Activated B cell treated with CpG ODN at 0.5 μM for 24 hours (primary cell): ENCODE measurements at places on chromosomes 3 and 15. TPM values are rescaled to one million over a fixed set of nuclear protein-coding genes. Genes with fewer than 3 reads are reported as not detected.

GRCh38 chr3:58307639-58308215 lies 1.4 kb downstream of the HTD2 start:
- no peaks in the 10 kb centered on the region for H3K27me3 ChIP-seq
- H3K4me1 ChIP-seq, result peaks cover 29% of the 10 kb centered on the region
- H3K4me3 ChIP-seq, result peak overlapping the region; percentile 98
- peaks cover 37% of the 10 kb centered on the region for H3K36me3 ChIP-seq

GRCh38 chr3:54831112-54831511 lies 96.7 kb downstream of the LRTM1 start:
- no peak overlapping the region for H3K27ac ChIP-seq
- H3K4me3 ChIP-seq, result no peak overlapping the region
- no peak for DNase-seq
- no peaks in the 10 kb centered on the region for H3K4me1 ChIP-seq
- H3K36me3 ChIP-seq, result no peaks in the 10 kb centered on the region

DNA sequence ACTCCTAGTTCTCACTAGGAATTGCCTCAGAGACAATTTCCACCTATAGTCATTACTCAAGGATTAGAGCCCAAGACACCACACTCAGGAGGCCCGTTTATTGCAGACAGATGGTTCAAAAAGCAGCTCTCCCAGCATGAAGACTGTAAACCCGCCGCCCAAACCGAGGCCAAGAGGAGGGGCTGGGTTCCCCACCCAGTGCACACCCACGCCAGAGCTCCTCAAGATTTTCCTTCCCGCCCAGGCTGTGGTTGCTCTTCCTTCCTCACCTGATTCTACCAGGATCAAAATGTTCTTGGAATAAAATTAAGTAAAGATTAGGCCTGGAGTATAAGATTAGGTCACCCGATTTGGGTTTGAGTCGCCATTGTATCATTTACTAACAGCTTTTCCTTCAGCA lies 364.4 kb downstream of the MECOM start:
- no peak overlapping the region for H3K4me3 ChIP-seq
- H3K36me3 ChIP-seq, result no peaks in the 10 kb centered on the region
- H3K4me1 ChIP-seq, result no peaks in the 10 kb centered on the region
- H3K27me3 ChIP-seq, result no peaks in the 10 kb centered on the region

DNA sequence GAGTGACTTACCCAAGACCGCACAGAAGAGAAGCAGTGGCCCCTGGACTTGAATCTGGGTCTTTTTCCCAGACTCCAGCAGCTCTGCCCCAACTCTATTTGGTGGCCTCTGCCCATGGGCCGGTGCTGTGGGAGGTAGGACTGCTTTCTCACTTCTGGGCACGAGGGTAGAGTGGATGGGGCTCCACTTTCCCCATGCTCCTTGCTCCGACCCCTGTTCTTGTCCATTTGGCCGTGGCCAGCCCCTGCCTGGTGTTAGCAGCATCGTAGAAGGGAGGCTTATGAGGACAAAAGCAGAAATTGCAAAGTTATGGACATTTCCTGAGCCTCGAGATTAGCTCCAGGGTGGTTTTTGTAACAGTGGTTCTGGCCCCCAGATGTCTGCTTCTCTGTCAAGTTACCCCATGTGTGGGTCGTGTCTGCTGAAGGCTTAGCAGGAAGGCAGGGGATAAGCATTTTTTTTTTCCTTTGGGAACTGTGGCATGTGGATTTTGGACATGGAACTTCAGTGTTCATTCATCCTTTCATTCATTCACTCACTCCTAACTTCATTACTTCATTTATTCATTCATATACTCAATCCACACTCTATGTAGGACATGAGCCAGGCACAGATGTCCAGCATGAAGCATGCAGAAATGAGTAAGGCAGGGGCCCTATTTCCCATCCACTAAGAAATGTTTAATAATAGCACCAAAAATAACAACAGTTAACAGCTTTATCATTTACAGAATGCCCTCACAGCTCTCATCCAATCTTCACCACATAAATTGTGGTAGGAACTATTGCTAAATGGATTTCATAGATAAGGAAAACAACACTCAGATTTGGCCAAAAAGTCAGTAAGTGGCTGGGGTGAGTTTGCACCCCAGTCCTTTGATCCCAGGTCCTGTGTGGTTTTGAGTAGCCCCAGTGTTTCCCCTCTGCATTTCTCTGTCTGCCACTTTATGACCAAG lies 180.5 kb downstream of the OPA1 start:
- DNase-seq, result no peak
- H3K4me1 ChIP-seq, result peaks cover 17% of the 10 kb centered on the region
- no peak overlapping the region for H3K27ac ChIP-seq
- no peak overlapping the region for H3K4me3 ChIP-seq
- H3K27me3 ChIP-seq, result peaks cover 21% of the 10 kb centered on the region
- H3K36me3 ChIP-seq, result no peaks in the 10 kb centered on the region

GRCh38 chr15:98723195-98723594 lies 74.9 kb downstream of the IGF1R start:
- no peaks in the 10 kb centered on the region for H3K36me3 ChIP-seq
- peaks cover 3% of the 10 kb centered on the region for H3K4me1 ChIP-seq
- no peak for DNase-seq
- H3K4me3 ChIP-seq, result no peak overlapping the region
- no peaks in the 10 kb centered on the region for H3K27me3 ChIP-seq
- H3K27ac ChIP-seq, result no peak overlapping the region

DNA sequence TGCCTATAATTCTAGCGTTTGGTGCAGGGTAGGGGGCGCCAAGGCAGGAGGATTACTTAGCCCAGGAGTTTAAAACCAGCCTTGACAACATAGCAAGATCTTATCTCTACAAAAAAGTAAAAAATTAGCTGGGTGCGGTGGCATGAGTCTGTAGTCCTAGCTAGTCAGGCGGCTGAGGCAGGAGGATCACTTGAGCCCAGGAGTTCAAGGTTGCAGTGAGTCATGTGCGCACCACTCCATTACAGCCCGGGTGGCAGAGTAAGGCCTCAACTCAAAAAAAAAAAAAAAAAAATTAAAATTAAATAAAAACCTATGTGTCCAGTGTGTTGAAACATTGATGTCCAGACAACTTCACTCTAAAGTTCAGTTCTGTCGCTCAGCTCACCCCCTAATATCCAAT lies 78.2 kb upstream of the SOX2 start:
- H3K27ac ChIP-seq, result no peak overlapping the region
- H3K27me3 ChIP-seq, result no peaks in the 10 kb centered on the region
- no peaks in the 10 kb centered on the region for H3K4me1 ChIP-seq
- no peak overlapping the region for H3K4me3 ChIP-seq
- H3K36me3 ChIP-seq, result no peaks in the 10 kb centered on the region

- H3K36me3 ChIP-seq, result peaks cover 13% of the 10 kb centered on the region
- peaks cover 61% of the 10 kb centered on the region for H3K4me1 ChIP-seq
- no peak for DNase-seq
- H3K4me3 ChIP-seq, result peak overlapping the region; percentile 96
- H3K27me3 ChIP-seq, result no peaks in the 10 kb centered on the region
- H3K27ac ChIP-seq, result no peak overlapping the region
Observed at GRCh38 chr3:100399341-100400071, 1.4 kb downstream of the TOMM70 start.

DNA sequence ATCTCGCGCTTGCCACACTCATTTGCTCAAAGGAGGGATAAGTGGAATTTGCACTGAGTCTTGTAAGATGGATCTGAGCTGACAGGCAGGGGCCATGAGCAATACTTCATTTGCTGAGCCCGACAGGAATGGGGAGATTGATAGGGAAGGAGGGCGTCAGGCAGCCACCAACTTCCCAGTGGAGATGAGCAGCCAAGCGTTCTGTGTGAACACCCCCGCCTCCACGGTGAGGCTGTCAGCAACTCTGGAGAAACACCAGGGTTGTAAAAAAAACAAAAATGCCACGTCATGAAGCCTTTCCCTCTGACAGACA lies 36.8 kb downstream of the TLE3 start:
- no peaks in the 10 kb centered on the region for H3K4me1 ChIP-seq
- no peak overlapping the region for H3K4me3 ChIP-seq
- no peaks in the 10 kb centered on the region for H3K27me3 ChIP-seq
- H3K36me3 ChIP-seq, result peaks cover 86% of the 10 kb centered on the region
- DNase-seq, result no peak
- no peak overlapping the region for H3K27ac ChIP-seq

DNA sequence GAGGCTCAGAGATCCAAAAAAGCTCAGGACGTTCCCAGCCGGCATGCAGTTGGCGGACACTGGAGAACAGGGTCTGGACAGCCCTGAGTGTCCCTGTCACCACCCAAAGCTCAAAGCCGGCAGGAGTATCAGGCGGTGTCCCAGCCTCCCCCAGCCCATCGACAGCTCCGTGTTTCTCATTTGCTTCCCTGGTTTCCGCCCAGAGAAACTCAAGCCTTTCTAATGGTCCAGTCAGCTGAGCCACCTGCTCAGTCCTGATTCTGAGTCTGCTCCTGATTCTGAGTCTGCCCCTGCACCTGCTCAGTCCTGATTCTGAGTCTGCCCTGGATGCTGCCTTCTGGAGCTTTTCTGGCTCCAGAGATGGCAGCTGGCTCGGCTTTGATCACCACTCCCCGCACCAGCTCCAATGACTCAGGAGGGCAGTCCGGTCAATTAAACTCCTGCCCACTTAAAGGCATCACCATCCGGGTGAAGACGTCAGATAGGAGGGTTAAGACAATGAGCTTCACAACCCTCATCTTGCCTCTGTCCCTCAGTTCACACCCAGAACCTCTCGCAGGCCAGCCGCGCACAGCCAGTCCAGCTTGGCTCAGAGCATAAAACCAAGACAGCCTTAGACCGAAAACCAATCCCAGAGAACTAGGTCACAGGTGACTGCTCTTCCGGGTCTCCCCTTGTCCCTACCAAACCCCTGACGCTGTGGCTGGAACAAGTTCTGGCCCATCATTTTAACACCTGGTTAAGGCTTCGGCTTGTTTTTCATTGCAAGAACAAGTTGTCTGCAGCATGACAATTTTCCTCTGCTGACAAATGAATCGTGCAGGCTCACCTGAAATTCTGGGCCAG lies 6.8 kb downstream of the PCSK6 start:
- H3K27me3 ChIP-seq, result peaks cover 20% of the 10 kb centered on the region
- H3K4me1 ChIP-seq, result no peaks in the 10 kb centered on the region
- no peak for DNase-seq
- H3K4me3 ChIP-seq, result no peak overlapping the region
- no peaks in the 10 kb centered on the region for H3K36me3 ChIP-seq
- no peak overlapping the region for H3K27ac ChIP-seq

DNA sequence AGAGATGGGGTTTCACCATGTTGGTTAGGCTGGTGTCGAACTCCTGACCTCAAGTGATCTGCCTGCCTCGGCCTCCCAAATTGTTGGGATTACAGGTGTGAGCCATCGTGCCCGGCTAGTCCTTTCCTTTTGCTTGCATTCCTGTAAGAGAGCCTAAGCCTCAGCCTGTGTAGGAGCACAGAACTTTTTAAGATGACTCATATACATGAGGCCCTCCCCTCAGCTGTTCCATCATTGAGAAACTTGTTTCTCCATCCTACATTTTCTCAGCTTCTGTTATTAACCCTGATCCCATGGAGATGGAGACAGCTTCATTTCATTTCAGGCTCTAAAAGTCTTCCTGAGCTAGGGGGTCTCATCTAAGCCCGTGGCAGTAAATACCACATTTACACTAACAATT lies 123.3 kb downstream of the PLOD2 start:
- no peaks in the 10 kb centered on the region for H3K4me1 ChIP-seq
- no peaks in the 10 kb centered on the region for H3K27me3 ChIP-seq
- no peak overlapping the region for H3K4me3 ChIP-seq
- no peaks in the 10 kb centered on the region for H3K36me3 ChIP-seq
- DNase-seq, result no peak

DNA sequence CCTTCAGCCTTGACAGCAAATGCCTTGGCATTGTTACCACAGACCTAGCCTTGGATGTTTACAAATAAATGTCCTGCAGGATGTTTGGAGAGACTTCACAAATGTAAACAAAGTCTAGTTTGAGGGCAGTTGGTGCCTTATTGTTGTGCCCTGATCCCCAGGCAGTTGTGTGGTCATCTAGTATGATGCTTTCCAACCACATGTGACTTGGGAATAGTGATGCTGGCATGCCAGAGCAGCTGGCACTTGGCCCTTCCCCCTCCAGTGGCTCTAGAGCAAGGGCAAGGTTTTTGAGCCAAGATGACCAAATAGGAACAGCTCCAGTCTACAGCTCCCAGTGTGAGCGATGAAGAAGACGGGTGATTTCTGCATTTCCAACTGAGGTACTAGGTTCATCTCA lies 258.2 kb downstream of the ADAMTS17 start:
- H3K4me1 ChIP-seq, result no peaks in the 10 kb centered on the region
- H3K27me3 ChIP-seq, result no peaks in the 10 kb centered on the region
- H3K4me3 ChIP-seq, result no peak overlapping the region

DNA sequence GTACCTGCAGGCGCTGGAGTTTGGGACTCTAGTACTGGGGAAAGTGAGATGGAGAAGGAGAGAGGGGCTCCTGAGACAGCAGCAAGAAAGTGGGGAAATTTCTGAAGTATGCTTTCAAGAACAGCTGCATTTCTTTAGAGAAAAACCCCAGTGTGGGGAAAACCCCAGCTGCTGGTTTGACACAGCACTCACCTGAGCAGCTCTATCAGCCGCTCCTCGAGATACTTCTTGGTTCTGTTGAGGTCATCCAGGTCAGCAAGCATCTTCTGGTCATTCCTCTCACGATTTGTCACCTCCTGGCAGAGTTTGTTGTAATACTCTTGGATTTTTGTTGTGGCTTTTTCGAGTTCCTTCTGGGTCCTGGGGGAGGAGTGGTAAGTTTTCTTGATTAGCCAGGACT lies 18.8 kb downstream of the CXCR6 start:
- peak overlapping the region; percentile 41 for H3K27ac ChIP-seq
- H3K4me1 ChIP-seq, result peaks cover 12% of the 10 kb centered on the region
- H3K27me3 ChIP-seq, result no peaks in the 10 kb centered on the region
- peaks cover 97% of the 10 kb centered on the region for H3K36me3 ChIP-seq
- no peak overlapping the region for H3K4me3 ChIP-seq
- no peak for DNase-seq

GRCh38 chr3:184366619-184367289 lies 5.2 kb downstream of the POLR2H start:
- H3K4me3 ChIP-seq, result no peak overlapping the region
- peaks cover 21% of the 10 kb centered on the region for H3K4me1 ChIP-seq
- H3K27ac ChIP-seq, result no peak overlapping the region
- no peaks in the 10 kb centered on the region for H3K27me3 ChIP-seq
- peaks cover 51% of the 10 kb centered on the region for H3K36me3 ChIP-seq

GRCh38 chr3:42368861-42369260 lies 41.5 kb downstream of the LYZL4 start:
- H3K36me3 ChIP-seq, result no peaks in the 10 kb centered on the region
- peaks cover 5% of the 10 kb centered on the region for H3K27me3 ChIP-seq
- H3K4me3 ChIP-seq, result no peak overlapping the region
- peaks cover 3% of the 10 kb centered on the region for H3K4me1 ChIP-seq
- no peak for DNase-seq

- no peak overlapping the region for H3K27ac ChIP-seq
- H3K36me3 ChIP-seq, result no peaks in the 10 kb centered on the region
- H3K4me1 ChIP-seq, result no peaks in the 10 kb centered on the region
- DNase-seq, result no peak
- no peaks in the 10 kb centered on the region for H3K27me3 ChIP-seq
Observed at GRCh38 chr15:27813139-27813538, 286.0 kb downstream of the OCA2 start.

GRCh38 chr3:11475324-11475723 lies 168.4 kb downstream of the VGLL4 start:
- no peaks in the 10 kb centered on the region for H3K27me3 ChIP-seq
- no peak overlapping the region for H3K27ac ChIP-seq
- H3K4me1 ChIP-seq, result no peaks in the 10 kb centered on the region
- DNase-seq, result no peak
- H3K36me3 ChIP-seq, result no peaks in the 10 kb centered on the region
- no peak overlapping the region for H3K4me3 ChIP-seq

The ADAMTS7 gene
- 12.0 and 14.1 TPM in 2 replicates for total RNA-seq

The IP6K2 gene
- 83.2 and 94.1 TPM in 2 replicates for total RNA-seq

The ZBED2 gene
- 4.6 and 5.3 TPM in 2 replicates for total RNA-seq

The ZDHHC23 gene
- 22.7 and 27.4 TPM in 2 replicates for total RNA-seq

The SEMA6D gene
- not detected in 2 replicates for total RNA-seq

The SLC9A9 gene
- 9.0 and 9.4 TPM in 2 replicates for total RNA-seq

The OSBPL10 gene
- 125 and 137 TPM in 2 replicates for total RNA-seq
